ENCODE measurements at places on chromosomes 4 and X. TPM values are rescaled to one million over a fixed set of nuclear protein-coding genes. Genes with fewer than 3 reads are reported as not detected.

Gene CORIN
- 25.0 TPM for total RNA-seq

Gene COL25A1
- 3.4 TPM for total RNA-seq

Gene ZNF674
- total RNA-seq = 8.5 TPM

Gene TLR10
- 0.10 TPM for total RNA-seq

Gene ATP2B3
- not detected for total RNA-seq

Gene RNF212
- total RNA-seq = 5.1 TPM

DNA sequence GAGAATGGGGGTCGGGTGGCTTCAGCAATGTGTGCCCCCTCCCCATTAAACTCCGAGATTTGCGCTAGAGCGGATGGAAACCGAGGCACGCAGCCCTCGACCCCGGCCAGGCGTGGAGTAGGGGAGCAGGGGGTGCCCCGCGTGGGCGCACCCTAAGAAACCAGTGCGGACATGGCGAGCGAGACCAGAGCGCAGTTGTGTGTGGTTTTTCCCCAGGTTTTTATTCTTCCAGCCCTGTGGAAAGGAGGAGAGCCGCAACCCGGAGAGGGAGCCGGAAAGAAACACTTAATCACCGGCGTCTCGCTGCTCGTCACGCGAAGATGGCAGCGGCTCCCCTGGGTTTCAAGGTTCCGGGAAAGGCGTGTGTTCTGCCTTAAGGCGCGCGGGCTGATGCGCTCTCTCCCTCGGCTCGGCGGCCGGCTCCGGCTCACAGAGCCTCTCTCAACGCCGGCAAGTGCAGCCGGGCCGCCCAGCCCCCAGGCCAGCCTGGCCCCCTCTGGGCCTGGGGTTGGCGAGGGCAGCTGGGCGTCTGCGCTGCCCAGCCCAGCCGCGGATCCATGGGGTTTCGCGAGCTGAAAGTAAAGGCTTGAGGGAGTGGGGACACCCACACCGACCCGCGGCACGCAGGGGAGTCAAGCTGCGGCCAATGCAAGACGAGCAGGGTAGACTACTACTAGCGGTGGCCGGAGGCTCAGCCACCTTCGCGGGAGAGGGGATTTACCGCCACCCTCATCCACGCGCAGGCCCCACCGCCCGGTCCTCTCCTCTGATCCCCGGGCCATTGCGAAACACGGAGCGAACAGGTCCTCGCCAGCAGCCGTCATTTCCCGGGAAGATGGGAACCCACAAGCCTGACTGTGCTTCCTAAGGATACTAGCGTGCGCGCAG lies 74.0 kb upstream of the BCOR start:
- DNase-seq = no peak

GRCh38 chr4:106502106-106502699 lies 133.6 kb upstream of the GIMD1 start:
- no peak for DNase-seq

- no peak for DNase-seq
These were observed 482.9 kb downstream of the NAF1 start for GRCh38 chr4:162683659-162684370.

DNA sequence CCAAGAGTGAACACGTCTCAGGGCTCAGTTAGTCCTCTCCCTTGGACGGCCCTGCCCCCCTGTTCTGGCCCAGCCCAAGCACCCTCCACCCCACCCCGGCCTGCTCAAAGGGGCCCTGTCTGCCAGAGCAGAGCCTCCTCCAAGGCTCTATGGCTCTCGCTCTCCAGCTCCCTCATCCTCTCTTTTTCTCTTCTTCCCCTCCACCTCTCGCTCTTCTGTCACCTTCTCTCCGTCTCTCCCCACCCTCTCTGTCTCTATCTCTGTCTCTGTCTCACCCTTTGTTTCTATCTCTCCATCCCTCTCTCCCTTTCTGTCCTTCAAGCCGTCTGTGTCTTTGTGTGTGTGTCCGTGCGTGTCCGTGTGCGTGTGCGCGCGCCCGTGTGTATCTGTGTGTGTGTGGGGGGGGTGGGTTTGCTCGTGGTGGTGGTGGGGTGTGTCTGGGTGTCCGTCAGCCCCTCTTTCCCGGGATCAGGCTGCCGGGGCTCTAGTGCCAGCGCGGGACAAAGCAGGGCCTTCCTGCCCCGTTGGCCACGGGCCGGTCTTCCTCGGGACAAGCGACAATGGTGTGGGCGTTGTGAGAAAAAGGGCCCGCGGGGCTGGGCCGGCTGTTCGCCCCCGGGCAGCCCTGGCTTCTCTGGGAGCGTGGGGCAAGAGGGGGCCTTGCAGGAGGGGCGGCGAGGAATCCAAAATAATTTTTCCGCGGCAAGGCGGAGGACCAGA lies 8.7 kb downstream of the FRG2 start:
- no peak for DNase-seq

GRCh38 chr4:8261851-8262535 lies 7.6 kb upstream of the HTRA3 start:
- DNase-seq = no peak

- DNase-seq = no peak
These were observed 93.6 kb downstream of the RBM47 start for GRCh38 chr4:40536032-40536431.

- DNase-seq = no peak
These were observed 72.1 kb downstream of the PARM1 start for GRCh38 chr4:75004755-75005668.

- DNase-seq = no peak
These were observed 3.4 kb upstream of the PPID start for GRCh38 chr4:158726633-158727032.

DNA sequence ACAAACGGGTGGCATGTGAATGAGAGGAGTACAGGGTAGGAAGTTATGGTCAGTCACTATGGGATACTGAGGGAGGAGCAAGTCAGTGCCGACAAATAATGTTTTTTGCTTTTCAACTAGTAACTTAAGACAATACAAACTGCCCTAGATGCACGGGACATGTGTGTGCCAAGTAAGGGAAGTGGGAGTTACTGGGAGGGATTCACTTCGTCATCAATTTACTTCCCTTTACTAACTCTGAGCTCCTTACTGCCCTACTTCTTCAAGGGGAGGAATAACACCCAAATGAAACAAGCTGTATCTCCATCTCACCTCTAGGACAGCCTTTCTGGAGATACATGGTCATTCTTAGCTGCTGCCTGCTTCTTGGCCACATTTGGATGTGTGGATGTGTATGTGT lies 97.7 kb downstream of the DGKK start:
- no peak for DNase-seq

DNA sequence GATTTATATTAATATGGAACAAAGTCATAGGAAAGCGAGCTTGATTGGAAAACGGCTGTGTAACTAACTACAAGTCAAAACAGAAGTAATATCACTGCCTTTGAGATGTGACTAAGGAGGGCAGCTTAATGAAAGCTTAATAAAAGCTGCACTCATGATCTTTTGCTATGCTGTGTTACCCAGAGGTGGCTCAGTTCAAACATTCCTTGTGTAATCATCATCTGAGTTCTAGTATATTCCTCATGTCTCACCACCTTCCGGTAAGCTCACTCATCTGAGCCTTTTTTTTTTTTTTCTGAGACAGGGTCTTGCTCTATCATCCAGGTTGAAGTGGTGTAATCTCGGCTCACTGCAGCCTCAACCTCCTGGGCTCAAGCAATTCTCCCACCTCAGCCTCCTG lies 5.0 kb downstream of the GRPEL1 start:
- DNase-seq = no peak

DNA sequence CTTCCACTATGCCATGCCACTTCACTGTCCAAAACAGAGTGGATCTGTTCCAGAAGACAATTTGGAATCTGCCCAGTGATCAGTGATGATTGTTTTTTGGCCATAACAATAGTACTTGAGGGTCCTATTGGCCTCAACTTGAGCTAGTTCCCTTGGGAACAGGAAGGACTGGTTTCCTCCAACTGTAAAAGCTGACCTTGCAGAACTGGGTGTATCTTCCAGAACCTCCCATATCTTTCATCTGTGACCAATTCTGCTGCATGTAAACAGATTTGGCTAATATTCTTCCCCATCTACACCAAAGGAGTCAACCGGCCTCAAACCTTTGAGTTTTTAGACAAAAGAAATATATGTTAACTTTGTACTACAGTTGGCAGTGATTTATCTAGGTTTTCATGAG lies 165.1 kb upstream of the TRPC5 start:
- no peak for DNase-seq

- no peak for DNase-seq
These were observed 64.1 kb downstream of the USP46 start for GRCh38 chr4:52595001-52595400.

- no peak for DNase-seq
These were observed 4.9 kb upstream of the NAA11 start for GRCh38 chr4:79330720-79331119.

DNA sequence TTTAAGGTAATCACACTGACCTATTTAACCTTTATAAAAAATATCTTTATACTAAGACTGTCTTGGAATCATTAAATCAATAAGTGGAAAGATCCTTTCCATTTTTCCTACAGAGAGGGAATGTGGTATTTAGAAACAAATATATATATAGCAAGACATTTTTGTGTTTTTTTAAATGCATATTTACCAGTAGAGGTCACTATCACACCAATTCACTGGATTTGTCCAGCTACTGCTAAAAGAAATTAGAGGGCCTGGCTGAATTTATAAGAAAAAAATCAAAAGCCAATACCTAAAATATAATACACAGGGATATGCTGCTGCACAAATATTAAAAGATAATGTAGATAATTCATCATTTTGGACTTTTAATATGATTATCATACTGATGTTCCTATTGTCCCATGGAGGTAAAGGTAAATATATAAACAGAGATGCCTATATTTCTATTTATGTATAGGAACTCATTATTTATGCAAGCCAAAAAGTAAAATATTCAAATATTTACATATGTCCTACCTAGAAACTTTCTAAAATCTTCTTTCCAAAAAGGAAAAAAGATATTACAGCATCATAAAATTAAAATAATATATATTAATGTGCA lies 69.5 kb downstream of the PDE5A start:
- no peak for DNase-seq

DNA sequence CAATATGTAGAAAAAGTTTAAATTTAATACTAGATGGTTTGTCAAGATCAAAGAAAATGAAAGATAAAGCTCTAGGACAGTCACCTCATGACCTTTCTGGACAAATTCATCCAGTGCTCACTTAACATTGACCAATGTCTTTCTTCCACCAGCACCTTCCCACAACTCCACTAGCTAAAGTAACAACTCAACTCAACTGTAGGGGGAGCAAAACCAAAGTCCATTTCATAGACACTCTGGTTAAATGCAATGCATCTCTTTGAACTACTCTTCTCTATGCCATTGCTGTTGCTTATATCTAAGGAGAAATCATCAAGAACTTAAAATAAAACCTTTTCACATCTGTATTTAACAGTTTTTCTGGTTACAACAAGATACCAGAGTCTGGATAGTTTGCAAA lies 25.1 kb downstream of the UGT2B4 start:
- no peak for DNase-seq

GRCh38 chr4:136505020-136505419 lies 1027.3 kb downstream of the PCDH18 start:
- DNase-seq = no peak

- no peak for DNase-seq
These were observed 80.2 kb upstream of the FHL1 start for GRCh38 chrX:136067097-136067496.

GRCh38 chr4:118682928-118683327 lies 2.3 kb upstream of the METTL14 start:
- no peak for DNase-seq

- DNase-seq = no peak
These were observed 3.5 kb downstream of the HUWE1 start for GRCh38 chrX:53682885-53683555.

GRCh38 chr4:7006411-7006810 lies 36.8 kb upstream of the TADA2B start:
- DNase-seq = no peak
